ENCODE measurements at places on chromosomes 2 and 18.

DNA sequence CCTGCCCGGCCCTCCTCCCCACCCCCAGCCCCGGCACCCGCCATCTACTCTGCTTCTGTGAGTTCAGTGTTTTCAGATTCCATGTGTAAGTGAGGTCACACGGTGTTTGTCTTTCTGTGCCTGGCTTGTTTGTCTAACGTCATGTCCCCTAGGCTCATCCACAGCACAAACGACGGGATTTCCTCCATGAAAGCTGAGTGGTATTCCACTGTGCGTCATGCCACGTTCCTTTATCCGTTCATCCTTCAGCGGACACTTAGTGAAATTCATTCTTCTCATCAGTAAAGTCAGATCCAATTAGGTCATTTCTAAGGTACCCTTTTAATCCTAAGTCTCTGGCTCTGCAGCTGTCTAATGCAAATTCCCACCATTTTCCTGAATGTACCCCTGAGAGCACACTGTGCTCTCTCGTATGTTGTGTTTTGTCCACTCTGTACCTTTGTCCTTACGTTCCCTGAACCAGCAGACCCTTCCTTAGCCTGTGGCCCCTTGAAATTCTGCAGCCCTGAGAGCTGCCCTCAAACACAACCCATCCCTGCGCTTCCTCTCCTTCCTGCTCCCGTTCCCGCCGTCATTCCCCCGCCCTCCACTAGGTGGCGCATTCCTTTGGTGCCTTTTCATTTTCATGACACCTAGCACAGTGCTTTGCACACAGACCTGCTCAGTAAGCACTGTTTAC is 44.1 kb downstream of the TRAPPC12 start:
- DNase-seq, result peak; percentile 70

DNA sequence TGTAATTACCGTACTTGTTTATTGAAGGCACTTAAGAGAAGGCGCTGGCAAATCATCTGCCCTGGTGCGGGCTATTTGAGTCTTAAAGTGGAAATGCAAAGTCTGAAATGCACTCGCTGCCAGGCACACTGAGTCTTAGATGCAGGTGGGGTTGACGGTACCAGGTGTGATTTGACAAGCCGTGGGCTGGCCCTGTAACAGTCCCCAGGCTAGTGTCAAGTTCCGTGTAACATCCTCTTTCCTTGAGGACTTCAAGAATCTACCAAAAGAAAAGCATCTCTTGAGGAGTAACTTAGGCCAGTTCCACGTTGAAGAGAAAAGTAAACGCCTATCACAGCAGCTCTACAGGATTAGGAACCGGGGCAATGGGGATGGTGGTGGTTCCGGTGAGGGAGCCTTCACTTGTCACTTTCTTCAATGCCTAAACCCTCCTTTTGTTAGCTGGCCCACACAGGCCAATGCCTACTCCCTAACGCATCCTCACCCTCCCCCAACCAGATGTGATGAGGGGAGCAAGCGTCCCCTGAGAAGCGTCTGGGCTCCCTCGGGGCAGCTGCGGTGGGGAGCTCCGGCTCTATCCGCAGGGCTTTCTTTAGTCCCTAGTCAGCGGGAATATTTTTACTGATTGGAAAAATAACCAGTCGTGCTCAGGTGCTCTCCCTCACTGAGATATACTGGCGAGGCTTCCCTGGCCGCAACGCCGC is 1.5 kb upstream of the UGP2 start:
- no peak for DNase-seq

DNA sequence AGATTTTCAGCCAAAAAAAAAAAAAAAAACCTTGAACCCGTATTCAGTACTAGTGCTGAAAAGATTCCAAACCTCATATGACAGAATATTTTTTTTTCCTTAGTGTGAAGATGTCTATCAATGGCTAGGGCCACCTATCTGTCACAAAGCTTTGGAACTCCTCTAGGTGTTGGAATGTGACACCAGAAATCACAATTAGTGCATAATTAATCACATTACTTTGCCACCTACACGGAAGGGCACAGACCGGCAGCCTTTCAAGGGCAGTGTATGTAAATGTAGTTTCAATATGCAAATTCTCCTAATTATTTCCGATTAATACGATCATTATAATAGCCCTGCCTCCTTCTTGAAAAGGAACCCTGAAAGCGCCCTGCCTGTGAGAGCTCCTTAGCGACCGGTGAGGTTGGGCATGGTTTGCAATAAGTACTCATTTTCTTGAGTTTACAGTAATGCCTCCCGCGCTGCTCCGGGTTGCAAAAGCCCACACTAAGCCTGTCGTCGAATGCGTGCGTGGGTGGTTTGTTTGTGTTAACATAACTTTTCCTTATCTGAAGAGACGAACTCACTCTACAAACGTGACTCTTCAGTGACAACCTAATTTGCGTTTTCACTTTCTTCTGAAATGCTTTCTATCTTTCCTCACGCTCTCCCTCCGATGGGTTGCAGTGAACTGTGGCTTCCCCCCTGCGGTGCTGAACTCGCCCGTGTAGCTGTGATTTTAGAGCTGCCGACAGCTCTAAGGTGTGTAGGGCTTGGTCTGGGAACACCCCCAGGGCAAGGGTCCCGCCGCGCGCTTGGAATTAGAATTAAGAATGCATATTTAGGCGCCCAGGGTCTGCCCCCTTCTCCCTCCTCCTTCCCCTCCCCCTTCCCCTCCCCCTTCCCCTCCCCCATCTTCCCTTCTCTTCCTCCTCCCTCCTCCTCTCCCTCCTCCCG is 765 bp upstream of the ID2 start:
- peak; percentile 57 for DNase-seq

DNA sequence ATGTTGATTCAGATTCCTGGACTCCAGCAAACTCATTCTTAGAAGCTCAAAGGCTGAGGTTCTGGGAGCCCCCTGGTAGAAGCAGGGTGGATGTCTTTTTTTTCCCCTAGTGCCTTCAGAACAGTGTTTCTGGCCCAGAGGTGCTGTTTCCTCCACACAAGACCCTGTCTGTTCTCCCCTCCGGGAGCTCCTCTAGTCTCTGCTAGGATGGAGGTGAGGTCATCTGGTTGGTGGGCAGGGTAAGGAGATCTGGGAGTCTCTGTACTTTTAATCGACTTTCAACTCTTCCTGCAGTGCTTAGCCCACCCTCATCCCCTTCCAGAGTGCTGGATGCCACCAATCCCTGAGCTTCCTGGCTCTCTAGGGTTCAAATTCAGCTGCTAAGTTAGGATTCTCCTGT is 192.0 kb downstream of the SH3BP4 start:
- no peak for DNase-seq

DNA sequence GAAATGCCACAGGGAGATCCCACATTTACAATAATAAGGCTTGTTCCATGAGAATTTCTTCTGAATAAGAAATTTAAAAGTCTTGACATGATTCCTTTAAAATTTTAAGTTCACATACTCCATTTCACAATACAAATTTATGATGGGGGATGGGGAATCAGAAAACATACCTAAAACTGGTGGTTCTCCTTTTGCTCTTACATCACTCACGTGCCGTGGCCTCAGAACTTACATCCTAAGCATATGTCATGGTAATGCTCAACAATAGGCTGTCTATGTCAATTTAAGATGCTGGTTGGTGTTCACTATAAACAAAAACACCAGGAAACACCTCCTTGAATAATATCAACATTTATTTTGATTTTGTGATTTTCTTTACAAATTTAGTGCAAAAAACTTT is 12.8 kb downstream of the UPP2 start:
- no peak for DNase-seq

DNA sequence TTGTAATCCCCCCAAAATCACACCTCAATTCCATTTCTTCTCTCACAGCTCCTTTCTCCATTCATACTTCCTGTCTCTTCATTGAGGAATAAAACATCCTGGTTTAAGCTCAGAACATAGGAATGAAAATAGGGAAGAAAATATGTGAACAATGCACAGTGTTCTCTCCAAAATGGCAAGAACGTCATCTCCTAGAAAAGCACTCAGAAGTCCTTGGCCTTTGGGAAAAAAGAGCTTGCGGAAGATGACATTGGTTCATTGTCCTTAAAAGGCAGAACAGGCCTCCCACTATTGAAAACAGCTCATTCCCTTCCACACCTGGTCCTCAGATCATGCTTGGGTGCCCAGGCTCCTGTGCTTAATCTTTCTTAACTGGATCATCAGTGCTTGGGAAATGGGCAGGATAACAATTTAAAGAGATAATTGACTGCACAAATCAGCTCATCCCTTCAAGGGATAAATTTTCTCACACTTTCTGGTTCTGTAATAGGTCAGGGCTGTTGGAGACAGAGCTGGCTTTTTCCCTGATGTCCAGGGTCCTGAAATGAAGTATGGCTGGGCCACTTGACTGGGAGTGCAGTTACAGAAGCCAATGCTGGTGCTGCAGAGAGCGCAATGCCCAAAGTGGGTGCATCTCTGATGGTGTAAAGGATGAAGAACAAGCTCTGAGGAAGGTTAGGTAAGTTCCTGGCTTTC is 69.2 kb downstream of the MARCHF4 start:
- no peak for DNase-seq

DNA sequence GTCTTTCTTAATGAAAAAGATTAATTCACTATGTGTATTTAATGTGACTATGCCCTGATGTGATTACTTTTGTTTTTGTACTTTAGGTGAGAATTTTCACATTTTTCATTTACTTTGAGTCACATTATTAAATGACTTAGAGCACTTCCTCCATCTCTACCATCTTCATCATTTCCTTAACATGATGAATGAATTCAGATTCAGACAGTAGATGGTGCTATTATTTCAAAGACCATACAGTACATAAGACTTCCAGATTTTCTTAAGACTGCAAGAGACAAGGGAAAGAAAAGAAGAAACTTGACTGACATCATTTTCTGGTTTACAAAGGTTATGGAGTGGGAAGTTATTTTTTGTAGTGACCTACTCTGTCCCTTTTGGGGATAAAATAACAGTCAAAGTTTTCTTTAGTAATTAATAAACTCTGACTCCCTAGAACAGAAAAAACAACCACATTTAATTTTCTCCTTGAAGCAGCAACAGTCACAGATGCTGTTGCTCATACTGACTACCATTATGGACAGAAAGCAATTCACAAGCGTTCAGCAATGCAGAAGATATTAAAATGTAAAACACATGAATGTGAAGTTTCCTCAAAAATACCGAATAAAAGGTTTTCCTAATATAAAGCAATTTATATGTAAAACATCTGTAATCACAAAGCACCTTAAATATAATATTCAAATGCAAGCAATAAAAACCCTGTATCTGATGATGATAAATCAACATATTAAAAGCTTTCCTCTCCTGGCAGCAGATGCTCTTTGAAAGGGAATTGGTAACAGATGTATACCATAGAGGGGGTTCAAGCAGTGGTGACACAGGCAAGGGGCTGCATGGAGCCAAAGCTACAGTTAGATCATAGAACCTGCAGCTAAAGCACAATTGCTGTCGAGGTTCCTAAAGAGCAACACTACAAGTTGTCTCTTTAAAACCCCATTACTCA is 1010.9 kb upstream of the NXPH2 start:
- no peak for DNase-seq
